Natural killer cell (primary cell): ENCODE measurements at places on chromosomes 16 and 17.

GRCh38 chr16:86542756-86543750 lies 12.0 kb downstream of the MTHFSD start:
- DNase-seq = no peak

- DNase-seq = no peak
These were observed 343.7 kb downstream of the CPPED1 start for GRCh38 chr16:12460064-12460392.

DNA sequence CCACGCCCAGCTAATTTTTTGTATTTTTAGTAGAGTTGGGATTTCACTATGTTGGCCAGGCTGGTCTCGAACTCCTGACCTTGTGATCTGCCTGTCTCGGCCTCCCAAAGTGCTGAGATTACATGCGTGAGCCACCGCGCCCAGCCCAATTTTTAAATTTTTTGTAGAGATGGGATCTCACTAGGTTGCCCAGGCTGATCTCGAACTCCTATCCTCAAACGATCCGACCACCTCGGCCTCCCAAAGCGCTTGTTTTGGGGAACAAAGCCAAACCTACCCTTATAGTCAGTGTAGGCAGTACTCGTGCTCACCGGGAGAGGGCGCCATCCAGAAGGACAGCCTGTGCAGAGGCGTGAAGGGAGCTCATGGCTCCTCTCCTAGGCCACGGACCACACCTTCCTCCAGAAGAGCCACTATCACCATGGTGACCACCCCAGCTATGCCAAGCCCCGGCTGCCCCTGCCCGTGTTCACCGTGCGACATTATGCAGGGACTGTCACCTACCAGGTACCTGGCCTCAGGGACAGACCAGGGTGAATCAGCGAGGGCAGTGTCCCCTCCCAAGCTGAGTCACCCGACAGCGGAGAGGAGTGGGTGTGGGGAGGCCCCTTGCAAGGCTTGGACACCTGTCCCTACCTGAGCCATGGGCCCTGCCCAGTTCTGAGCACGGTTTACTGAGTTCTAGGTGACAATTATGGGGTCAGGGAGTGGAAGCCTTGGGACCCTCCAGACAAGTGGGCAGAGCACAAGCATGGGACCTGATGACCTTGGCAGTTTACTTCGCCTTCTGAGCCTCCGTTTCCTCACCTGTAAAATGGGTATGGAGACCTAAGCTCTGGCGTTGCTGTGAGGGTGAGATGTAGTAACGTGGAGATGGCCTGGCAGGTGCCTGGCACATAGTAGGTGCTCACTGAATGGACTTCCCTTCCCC lies 13.7 kb downstream of the MYO15B start:
- DNase-seq = peak; percentile 72

- peak; percentile 64 for DNase-seq
These were observed 90.9 kb downstream of the MYH11 start for GRCh38 chr16:15765880-15766279.

DNA sequence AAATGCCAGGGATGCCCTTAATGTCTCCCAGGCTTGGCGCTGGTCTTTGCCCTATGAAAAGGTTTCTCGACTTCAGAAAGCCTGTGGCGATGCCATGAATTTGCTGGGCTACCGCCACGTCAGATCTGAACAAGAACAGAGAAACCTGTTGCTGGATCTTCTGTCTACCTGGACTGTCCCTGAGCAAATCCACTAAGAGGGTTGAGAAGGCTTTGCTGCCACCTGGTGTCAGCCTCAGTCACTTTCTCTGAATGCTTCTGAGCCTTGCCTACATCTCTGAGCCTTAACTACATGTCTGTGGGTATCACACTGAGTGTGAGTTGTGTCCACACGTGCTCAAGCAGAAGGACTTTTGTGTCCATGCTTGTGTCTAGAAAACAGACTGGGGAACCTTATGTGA lies 11.4 kb downstream of the CHST4 start:
- no peak for DNase-seq

DNA sequence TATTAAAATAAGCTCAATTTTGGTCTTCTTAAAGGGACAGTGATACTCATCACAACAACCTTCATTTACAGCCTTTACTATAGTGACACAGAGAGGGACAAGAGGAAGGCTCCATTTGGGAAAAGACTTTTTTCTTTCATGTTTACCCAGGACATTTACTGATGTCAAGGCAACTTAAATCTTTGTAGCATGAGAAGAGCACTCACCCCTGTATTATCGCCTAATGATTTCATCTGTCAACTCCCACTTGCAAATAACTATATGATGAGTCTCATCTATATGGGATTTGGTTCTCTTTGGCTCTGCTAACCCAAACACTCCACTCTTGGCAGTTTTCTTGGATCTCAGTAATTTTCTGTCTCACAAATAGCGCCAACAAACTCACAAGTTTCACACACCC lies 24.1 kb downstream of the BLMH start:
- DNase-seq = no peak

GRCh38 chr16:17331071-17331607 lies 139.6 kb downstream of the XYLT1 start:
- no peak for DNase-seq

GRCh38 chr17:82781894-82782274 lies 30.0 kb downstream of the TBCD start:
- peak; percentile 91 for DNase-seq

- DNase-seq = no peak
These were observed 12.3 kb downstream of the GPT2 start for GRCh38 chr16:46896314-46896968.

GRCh38 chr16:88835383-88835782 lies 21.4 kb downstream of the GALNS start:
- no peak for DNase-seq

GRCh38 chr17:7705269-7706255 lies 560 bp downstream of the EFNB3 start:
- no peak for DNase-seq

DNA sequence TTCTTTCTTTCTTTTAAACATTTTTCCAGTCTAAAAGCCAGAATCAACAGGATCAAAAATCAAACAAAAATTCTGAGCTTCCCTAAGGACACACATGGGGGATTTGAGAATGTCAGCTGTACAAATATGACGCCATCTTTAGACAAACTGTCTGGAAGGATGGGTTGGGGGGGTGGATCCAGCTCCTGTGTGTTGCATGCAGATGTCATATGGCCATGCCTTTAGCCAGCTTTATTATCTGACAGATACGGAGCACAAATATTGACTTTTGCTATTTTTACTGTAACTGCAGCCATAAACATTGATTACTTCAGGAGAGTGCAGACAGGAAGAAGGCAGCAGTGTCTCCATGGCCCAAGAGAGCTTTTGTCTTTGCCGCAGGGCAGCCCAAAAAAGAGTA lies 279.4 kb upstream of the ELAC2 start:
- no peak for DNase-seq

GRCh38 chr17:54903375-54903774 lies 2.7 kb downstream of the TOM1L1 start:
- DNase-seq = no peak

GRCh38 chr17:82213251-82214011 lies 789 bp upstream of the CCDC57 start:
- peak; percentile 73 for DNase-seq

- DNase-seq = peak; percentile 77
These were observed 2.2 kb upstream of the CHD3 start for GRCh38 chr17:7886227-7887037.

GRCh38 chr16:86752582-86753175 lies 174.3 kb downstream of the FOXL1 start:
- no peak for DNase-seq

- DNase-seq = peak; percentile 53
These were observed 93.8 kb upstream of the PLEKHM1 start for GRCh38 chr17:45584092-45585036.

- no peak for DNase-seq
These were observed 392.1 kb downstream of the SOX9 start for GRCh38 chr17:72512649-72513556.

DNA sequence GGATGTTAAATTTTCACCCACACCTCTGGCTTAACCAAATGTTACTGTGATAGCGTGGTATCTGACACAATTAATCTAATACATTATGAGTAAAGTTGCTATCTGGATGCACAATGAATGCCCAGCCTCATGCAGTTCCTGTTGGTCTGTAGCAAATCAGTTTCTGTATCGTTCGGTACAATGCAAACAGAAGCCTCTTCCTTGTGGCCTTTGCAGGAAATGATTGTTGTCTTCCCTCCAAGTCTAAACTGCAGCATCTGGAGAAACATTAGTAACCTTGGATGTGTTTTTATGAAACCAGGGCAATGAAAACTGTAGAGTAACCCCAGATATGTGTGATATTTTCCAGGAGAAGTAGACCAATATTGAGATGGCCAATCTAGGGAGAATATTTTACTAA lies 46.8 kb downstream of the CYB561 start:
- no peak for DNase-seq

GRCh38 chr17:38464723-38465390 lies 36.6 kb downstream of the ARHGAP23 start:
- no peak for DNase-seq

DNA sequence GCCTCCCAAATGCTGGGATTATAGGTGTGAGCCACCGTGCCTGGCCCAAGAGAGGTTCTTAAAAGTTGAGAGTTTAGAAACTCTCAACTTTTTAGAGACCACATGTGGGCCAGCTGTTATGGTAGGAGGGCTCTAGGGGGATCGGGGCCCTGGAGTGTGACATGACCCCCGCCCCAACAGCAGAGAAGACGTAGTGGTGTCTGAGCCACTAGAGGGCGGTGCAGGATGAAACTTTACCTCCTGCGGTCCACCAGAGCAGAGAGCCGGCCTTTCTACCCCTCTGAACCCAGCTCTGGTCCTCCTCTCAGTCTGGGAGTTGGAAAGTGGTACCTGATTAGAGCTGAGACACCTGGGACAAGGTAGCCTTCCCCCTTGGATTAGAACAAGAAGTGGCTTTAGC lies 7.4 kb downstream of the CDK5RAP3 start:
- no peak for DNase-seq

- DNase-seq = no peak
These were observed 3.1 kb upstream of the SLC13A2 start for GRCh38 chr17:28470266-28470913.

DNA sequence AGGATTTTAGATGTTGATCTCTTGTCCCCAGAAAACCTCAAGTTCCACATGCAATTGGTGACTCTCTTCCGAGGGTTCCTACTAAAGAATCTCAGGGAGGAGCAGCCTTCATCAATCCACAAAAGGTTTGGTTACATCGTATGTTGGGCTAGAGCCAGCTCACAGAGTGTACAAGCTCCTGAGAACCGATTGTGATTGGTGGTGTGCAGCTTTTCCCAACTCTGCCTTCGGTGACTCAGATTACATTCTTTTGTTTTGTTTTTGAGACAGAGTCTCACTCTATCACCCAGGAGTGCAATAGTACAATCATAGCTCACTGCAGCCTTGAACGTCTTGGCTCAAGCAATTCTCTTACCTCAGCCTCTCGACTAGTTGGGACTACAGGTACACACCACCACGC lies 172.4 kb downstream of the PMP22 start:
- DNase-seq = no peak

- peak; percentile 83 for DNase-seq
These were observed 48.4 kb upstream of the KDM8 start for GRCh38 chr16:27154705-27155521.

GRCh38 chr17:11122908-11123307 lies 118.1 kb upstream of the SHISA6 start:
- no peak for DNase-seq

- DNase-seq = no peak
These were observed 5.3 kb downstream of the RMI2 start for GRCh38 chr16:11350519-11350918.

DNA sequence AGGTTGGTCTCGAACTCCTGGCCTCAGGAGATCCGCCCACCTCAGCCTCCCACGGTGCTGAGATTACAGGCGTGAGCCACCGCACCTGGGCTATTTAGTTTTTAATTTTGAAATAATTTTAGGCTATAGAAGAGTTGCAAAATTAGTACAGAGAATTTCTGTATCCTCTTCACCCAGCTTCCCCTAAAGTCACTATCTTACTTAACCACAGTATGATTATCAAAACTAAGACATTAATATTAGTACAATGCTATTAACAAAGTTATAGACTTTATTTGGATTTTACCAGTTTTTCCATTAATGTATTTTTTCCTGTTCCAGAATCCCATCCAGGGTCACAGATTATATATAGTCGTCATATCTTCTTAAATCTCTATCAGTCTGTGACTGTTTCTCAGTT lies 62.6 kb downstream of the CLEC19A start:
- DNase-seq = no peak

- DNase-seq = no peak
These were observed 5.9 kb downstream of the FASN start for GRCh38 chr17:82092094-82092586.

DNA sequence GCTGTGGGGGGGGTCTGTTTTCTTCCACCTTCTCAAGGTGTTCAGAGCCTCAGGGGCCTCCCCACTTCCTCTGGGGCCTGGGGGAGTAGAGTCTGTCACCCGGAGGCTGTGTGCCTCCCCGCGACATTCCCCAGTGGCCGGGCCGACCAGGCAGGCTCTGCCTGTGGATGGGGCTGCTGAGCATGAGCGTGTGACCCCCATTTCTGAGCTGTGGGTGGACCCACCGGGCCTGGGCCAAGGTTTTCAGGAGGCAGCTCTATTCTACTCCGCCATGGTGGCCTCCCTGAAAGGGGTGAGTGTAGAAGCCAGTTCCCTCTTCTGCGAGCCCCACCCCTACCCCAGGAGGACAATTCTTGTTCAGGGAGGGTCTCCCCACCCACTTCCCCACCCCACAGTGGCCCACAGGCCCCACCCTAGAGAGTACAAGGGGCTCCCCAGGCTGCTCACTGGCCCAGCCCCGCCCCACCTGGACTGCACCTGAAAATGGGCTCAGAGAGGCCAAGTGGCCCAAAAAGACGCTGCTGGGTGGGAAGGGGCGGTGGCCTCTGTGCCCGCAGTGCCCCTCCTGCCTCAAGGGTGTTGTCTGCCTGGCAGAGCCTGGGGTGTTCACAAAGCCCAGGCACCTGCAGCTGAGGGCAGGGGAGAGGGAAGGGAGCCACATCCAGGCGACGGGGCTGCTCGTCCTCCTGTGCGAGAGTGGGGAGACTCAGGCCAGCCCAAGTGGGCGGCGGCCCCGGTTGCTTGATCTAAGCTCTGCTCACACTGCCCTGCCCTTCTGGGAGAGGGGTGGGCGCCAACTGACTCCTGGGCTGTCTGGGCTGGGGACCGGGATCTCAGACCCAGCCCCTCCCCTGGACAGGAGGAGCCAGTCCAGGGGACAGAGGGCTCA lies 1.3 kb downstream of the MSLN start:
- DNase-seq = no peak

DNA sequence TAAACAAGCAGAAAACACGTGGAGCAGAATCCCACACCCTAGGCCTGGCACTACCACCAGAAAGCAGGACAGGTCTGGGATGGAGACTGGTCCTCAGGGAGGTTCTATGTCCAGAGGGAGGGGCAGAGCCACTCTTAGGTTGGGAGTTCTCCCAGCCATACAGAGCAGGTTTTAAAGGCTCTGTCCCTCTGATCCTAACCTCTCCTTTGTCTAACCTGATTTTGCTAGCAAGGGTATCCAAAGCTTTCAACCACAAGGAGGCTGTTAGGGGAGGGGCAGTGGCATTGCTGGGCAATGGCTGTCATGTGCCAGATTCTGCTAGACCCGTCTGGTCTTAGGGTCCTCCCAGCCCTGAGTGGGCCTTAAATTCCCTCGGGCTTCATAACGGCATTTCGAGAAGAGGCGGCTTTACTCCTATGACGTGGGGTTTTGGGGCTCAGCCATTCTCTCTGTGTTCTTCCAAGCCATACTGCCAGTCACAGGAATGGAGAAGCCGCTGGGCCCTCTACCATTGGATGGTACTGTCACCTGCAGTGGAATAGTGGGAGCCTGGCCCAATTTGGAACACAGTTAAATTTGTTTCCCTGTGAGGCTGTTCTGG lies 5.7 kb downstream of the TPPP3 start:
- no peak for DNase-seq
